ENCODE measurements at places on chromosomes 3 and 15.
A peak's percentile ranks its signal among the peaks of the same experiment; 100 is the strongest.

DNA sequence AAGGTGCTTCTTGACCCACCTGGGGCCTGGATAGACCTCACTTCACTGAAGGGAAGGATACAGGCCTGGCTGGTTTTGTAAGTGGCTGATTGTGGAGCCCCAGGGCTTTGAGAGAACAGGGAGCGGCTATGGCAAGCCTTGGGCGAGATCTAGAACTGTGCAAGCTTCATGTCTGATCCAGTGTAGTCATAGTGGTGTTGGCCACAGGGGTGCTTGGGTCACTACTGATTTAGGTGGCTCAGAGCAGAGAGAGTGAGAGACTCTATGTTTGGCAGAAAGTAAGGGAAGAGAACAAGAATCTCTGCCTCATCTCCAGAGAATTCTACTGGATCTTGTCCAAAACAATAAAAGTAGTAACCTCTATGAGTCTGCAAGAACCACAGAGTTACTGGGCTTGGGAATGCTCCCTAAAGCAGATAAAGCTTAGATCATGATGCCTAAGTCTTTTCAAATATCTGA lies 394.2 kb upstream of the EPHA3 start:
- no peak for DNase-seq

GRCh38 chr3:158775426-158776410 lies 26.1 kb upstream of the MFSD1 start:
- no peak for DNase-seq

DNA sequence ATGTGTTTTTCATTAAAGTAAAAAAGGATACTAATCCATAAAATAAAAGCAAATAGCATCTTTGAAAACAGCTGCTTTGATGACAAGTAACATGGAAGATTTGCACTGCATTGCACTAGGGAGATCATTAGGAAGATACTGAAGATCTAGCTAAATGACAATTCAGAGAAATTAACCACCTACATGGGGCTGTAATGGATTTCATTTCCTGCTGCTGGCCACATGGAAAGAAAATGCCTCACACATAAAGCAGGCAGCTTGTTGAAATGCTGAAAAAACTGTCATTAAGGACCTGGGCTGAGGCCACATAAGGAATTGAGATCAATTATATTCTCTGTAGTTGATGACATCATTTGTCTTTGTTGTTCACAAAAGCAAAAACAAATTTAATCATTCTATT lies 94.1 kb downstream of the PYDC2 start:
- no peak for DNase-seq

DNA sequence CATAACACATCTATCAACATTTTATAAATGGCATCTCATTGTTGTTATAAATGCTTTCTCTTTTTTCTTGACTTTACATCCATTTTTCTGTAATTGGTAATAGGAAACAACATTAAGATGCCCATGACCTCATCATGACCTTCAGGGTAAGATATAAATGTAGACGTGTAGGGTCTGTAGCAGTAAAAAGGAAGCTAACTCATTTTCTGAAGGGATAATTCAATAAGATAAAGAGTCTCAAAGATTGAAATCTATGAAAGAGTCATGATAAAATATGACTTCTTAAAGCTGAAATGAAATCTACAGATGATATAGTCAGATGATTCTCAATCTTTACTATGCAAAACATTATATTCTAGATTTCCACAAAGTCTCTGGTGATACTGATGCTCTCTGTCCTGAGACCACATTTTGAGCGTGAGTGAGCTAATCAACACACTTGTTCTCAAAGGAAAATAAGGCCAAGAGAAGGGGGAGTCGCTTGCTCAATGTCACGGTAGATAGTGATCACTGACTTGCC lies 38.5 kb downstream of the TPRG1 start:
- DNase-seq = no peak

DNA sequence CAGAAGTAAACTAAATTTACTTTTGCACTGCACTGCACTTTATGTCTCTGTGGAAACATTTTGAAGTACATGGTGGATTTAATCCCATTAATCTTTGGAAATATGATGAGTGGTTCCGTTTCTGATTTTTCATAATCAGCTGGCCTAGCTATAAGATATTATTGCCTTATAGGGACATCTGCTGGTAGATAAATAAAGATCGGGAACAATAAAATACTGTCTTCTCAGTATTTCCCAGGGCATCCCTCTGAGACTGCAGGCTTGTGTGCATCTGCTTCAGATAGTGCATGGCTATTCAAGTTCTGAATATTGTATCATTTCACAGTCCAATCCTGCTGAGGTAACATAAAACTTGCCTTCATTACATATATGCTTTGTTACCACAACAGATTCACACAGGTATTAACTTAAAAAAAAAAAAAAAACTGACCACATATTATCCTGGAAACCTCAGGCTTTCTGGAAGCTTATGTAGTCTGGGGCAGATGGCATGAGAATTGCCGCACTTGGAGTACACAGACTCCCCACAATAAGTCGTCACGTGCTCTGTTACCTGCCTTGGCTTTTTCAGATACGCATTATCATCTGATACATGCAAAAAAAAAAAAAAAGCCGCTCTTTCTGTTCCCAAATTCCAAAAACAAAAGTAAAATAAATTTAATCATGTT lies 330.8 kb upstream of the AGTR1 start:
- DNase-seq = no peak

- DNase-seq = no peak
Measured at GRCh38 chr3:31379598-31379997, 153.1 kb upstream of the STT3B start.

DNA sequence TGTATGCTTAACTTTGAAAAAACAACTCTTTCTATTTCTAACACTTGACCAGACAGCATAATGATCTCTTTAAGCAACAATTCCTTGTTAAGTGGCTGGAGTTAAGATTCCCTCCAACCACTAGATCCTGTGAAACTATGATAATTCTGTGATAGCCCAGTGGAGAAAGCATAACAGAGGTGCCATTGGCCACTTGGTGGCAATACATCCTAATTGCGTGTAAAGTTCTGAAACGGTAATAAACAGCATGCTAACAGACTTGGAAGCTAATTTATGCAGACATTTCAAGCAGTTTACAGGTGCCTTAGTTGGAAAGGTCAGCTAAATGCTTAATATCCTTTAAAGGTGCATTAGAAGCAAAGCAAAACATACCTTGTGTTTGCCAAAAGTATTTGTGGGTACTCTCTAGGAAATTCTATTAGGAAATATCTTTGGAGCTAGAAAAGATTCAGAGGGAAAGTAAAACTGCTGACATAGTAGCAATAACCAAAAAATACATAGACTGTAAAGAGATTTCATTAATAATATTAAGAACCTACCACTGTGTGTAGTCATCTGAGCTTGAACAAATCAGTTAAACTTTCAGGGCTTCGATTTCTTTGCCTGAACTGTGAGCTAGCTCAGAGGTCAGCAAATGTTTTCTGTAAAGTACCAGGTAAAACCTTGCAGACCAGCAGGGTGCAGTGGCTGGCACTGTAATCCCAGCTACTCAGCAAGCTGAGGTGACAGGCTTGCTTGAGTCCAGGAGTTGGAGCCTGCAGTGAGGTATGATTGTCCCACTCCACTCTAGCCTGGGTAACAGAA lies 19.0 kb upstream of the CSTA start:
- DNase-seq = no peak

DNA sequence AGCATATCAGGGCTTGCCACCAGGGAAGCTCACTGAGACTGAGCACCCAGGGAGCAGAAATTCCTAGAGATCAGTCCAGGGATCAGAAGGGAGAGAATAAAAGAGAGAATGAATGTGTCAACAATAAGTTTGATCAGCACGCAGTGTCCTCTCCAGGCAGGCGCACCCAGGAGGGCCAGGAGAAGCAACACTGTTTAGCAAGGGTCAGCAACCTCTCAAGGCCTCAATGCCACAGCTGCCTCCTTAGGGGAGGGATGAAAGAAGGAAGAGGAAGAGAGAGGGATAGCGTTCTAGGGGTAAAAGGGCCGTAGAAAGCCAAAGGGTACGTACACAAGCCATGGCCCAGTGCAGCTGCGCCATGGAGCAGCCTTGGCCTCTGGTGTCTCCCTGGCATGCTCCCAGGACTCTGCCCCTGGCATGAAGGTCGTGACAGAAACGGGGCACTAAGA lies 399.8 kb downstream of the SHQ1 start:
- DNase-seq = no peak

DNA sequence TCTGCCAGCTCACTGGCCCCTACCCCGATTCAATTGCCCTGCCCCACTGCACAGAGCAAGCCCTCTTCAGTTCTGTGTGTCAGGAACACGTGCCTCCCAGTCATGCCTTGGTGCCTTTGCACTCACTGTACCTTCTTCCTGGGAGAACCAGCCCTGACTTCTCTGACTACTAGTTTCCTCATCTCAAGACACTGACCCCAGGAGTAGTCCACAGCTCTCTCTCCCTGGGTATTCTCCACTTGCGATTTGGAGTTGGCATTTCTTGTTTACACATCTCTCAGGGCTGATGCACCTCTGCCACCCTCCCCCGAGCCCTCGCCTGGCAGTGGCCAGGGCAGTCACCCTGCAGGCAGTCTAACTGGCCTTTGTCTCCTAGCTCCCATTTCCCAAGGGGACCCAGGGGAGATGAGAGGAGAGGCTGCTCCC lies 5.7 kb downstream of the CISH start:
- DNase-seq = no peak

DNA sequence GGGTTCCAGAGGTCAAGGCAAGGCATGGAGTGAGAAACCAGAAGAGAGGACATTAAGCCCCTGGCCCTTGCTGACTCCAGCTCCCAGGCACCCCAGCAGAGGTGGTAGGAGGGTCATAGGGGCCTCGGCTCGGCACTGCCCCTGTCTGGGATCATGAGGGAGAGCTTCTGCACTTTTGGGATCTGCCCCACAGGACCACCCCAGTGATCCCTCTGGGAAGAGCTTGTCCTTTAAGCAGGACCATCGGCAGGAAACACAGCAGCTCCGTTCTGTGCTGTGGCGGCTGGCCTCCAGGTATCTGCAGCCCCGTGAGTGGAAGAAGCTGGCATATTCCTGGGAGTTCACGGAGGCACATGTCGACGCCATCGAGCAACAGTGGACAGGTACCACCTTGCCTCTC lies 35.5 kb downstream of the ANKDD1A start:
- no peak for DNase-seq

DNA sequence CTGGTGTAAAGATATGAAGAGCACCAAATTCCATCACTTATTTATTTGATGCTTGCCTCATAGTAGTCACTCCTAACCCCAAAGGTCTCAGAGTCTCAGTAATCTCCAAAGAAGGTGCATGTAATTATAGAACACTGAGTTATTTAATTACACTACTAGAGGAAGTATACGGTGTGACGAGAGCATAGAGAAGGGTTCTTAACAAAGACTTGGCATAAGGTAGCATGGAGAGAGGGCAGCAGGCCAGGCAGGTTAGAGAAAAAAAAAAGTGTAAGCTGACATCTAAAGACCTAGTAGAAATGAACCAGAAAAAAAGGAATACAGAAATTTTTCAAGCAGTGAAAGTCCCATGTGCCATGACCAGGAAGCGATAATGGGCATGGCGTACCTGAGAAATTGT lies 213.3 kb upstream of the TGFBR2 start:
- no peak for DNase-seq

GRCh38 chr15:72070817-72071447 lies 47.0 kb downstream of the MYO9A start:
- DNase-seq = no peak

GRCh38 chr3:54963641-54964040 lies 35.8 kb upstream of the LRTM1 start:
- no peak for DNase-seq

GRCh38 chr3:71130471-71131374 lies 452.8 kb downstream of the FOXP1 start:
- DNase-seq = peak; percentile 55

DNA sequence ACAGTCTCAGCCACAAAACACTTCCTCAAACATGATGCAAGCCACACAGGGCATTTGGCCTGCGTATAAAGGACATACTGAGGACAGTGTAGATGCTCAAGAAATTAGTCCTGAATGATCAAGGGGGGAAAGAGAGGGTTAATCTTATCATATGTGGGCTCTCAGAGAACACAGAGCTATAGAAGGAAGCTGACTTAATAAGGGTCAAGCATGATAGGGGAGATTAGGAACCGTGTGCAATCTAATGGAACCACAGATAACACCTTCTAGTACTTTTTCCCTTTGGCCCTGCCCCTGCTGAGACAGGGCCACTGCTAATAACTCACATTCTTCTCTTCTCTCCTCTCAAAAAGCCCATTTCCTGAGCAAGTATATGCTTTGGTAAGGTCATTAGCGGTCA lies 114.1 kb upstream of the ADAMTS9 start:
- DNase-seq = no peak

DNA sequence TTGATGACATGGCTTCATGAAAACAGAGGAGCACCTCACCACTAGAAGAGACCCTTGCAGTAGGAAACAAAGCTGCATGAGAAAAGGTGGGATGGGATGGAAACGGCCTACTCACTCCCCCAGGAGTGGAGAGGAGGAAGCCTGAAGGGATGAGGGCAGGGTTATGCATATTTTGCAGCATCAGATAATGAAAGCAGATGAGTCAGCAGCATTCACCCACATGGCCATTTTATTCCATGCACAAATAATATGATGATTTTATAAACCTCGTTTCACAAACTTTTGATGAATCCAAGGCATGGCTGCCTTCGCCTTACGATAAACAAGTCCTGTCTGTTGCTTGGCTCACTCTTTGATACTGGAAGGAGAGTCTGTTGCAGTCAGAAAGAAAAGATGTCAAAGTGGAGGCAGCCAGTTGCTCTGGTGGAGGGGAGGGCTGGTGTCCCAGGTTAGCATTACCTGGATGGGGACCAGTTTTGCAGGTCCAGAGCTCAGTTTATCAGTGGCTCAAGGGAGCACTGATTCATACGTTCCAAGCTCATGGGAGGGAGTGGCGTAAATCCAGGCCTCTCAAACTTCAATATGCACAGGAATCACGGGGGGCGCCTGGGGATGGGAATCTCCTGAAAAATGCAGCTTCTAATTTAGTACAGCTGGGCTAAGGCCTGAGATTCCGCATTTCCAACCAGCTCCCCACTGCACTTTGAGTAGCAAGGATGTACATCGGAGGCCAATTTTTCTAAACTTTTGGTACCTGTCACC lies 9.2 kb upstream of the EHD4 start:
- no peak for DNase-seq

DNA sequence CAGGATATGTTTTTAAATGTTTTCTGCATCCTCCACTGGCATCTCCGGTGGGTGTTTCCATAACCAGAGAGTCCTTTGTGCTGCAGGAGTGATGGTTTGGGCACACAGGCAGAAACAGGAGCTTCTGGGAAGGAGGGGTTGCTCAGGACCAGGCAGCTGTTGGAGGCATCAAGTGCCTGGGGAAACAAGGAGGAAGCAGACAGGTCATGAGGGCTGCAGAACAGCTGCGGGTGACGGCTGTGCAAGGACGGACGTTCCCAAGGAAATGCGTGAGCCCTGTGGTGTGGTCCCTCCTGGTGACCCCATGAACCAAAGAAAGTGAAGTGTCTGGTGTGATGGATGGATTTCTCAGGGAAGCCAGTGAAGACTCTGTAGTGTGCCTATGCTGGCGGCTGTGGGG lies 61.2 kb upstream of the TNFAIP8L3 start:
- DNase-seq = no peak
